ENCODE measurements at places on chromosomes 4 and X.

- no peak for DNase-seq
Measured at GRCh38 chr4:55866290-55866907, 13.0 kb downstream of the EXOC1 start.

DNA sequence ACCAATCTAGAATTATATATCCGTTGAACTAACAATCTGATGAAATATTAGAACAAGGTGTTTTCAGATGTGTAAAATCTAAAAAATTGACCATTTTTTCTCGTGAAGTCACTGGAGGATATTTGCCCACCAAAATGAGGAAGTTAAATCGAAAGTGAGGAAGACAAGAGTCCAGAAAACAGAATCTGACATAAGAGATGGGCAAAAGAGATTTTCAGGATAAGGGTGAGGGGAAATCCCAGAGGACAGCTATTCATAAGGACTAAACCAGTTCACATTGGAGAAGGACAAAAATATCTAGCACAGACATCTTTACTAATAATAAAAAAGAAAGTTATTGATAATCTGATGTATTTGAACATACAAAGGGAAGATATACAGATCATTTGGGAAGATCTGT is 18.7 kb upstream of the ALG13 start:
- no peak for DNase-seq

- DNase-seq, result no peak
Measured at GRCh38 chrX:53281321-53281822, at the start of gene IQSEC2. TSS of gene IQSEC2 (minus strand) at chrX:53281584.

DNA sequence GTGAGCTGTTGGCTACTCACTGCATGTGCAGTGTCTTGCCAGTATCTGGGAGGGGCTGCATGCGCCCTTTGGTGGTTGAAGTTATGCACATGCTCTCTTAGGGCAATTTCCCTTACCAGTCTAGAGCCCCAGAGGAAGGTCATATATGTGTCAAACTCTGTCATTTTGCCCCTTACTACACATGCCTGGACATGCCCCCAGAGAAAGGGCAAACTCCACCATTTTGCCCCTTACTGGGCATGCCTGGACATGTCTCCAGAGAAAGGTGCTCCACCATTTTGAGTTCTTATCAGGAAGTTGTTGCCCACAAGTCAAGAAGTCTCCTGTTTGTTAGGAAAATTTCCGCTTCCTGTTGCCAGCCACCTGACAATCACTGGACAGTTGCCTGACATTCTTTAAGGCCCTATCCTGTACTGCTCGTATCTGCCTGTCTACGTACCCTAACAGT is 56.4 kb upstream of the PLAC8 start:
- no peak for DNase-seq

GRCh38 chrX:154735695-154736393 is 15.0 kb downstream of the GAB3 start:
- DNase-seq, result no peak

DNA sequence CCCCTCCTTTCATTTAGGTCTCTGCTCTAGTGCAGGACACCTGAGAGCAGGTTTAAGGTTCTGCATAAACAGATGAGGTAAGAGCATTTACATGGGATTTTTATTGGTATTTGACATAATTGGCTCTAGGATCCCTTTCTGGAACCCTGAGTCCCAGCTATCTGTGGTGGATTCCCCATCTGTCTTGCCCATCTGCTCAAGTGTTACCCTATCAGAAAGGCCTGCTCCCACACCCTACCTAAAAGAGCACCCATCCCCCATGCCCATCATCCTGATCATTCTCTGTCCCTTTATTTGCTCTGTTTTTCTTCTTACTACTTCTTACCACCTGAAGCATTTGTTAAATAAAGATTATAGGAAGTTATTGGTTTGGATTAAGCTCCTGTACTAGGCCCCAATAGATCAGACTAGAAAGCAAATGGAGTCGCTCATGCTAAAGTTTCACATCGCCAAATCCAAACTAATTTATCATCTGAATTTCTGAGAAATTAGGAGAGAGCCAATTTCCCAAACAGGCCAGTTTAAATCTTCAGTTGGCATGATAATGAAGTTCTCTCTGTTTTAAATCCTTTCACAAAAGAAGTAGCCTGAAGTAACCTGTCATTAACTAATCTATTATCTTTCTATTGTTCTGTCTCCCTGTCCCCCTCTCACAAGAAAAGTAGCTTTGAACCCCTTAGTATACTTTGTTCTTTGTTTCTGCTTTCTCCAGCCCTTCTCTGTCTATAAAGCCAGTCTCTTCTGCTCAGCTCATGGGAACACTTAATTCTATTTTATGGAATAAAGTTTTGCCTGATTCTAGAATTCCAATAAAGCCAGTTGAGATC is 178.6 kb downstream of the ZNF674 start:
- DNase-seq, result no peak

DNA sequence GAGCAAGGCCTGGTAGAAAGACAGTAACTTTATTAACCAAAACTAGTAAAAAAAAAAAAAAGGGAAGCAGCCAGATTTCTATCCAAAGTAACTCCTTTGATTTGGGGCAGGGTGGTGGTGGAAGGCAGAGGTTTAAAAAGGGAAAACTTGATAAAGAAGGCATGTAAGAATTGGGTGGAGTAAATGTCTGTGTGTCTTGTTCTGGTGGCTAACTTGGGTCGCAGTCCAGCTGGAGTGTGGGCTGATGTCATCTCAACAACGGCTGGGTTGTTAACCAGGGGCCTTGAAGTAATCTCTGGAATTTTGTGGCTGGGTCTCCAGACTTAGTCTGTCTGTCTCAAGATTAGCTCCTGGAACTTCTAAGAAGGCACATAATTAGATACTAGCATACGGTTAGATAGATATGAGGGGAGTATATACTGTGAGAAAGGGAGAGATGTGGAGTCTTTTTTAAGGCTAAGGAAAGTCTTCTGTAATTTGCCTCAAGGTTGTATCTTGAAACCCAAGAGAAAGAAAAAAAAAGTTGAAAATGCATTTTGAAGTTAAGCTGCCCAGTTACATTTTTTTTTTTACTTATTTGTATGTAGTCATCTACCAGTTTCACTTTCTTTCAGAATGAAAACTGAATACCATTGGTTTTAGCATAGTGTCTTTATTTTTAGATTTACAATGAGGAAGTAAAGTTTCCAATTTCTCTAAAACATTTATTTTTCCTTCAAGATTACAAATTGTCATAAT is 48.3 kb downstream of the MTHFD2L start:
- DNase-seq, result no peak

GRCh38 chr4:145066063-145066501 is 31.9 kb downstream of the ANAPC10 start:
- no peak for DNase-seq

DNA sequence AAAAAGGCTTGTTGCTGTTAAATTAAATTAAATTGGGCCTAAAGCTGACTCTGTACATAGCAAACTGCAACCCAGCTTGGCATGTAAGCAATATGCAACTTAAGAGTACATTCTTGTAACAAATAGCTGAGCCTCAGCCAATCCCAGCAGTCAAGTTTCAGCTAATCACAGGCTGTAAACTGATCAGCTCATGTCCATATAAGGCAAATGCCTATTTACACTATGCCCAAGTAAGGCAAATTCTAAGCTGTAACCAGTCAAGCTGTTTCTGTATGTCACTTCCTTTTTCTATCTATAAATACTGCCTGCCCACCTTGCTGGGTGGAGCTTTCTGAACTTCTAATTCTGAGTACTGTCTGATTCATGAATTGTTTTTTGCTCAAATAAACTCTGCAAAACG is 429.1 kb upstream of the FTHL17 start:
- no peak for DNase-seq

DNA sequence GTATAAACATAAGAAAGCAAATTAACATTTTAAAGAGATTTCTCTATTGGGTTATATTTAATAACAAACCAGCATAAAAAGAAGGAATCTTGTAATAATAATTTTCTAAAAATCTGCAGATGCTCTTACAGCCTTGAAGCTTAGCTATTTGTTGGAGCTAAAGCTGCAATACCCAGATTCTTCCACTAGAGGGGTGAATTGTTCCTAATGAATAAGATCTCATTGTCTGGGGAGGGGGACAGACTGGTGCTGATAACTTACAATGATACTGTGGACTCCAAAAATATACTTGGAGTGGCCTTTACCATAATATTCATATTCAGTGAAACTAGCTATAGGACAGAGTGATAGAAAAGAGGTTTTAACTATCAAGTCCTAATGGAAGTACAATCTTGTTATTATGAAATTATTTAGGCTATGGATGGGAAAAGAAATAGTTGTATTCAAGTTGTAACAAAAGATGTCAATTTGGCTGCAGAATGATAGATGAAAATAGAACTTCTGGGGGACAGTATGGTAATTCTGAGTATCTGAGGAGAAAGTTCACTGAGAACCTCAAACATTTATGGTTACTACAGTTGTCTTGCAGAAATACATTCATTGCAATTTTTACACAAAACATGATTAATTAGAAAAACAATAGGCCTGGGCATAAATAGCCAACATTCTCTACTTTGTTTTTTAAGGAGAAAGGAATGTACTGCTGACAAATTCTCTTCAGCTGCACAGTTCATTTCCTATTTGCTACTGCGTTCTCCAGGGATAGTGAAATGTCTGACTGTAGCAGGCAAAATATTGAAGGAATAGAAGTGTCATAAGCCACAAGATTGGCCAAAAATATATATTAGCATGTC is 443.3 kb downstream of the GBA3 start:
- no peak for DNase-seq

DNA sequence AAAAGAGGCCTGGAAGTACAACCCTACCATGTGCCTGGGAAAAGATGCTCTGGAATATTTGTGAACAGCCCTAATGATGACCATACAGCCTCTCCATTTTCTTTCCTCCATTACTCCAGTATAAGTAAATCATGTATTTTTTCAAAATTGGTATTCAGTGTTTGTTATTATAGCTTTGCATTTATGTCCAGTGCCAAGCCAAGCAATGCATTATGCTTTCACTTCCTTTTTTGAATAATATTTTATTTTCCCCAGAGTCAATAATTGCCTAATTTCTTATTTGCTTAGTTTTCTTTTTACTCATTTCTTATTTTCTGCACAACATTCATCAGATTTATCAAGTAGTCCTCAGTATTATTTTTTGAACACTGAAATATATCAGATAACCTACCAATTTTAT is 49.3 kb upstream of the EOLA2 start:
- no peak for DNase-seq

DNA sequence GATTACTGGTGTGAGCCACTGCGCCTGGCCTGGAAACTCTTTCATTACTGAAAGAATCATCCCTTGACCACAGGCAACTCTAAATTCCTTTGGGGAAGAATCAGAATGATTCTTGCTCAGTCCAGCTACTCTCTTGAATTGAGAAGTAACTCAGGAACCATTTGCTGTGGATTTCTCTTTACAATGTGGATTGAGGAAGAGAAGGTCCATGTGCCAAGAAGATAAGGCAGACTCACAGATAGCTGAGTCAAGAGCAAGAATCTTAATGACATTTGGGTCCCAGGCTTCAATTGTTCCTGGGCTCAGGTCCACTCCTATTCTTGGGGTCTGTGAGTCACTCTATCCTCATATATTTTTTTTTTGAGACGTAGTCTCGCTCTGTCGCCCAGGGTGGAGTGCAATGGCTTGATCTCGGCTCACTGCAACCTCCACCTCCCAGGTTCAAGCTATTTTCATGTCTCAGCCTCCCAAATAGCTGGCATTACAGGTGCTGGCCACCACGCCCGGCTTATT is 6.2 kb upstream of the MGARP start:
- no peak for DNase-seq

GRCh38 chr4:1318488-1319213 is 28.4 kb upstream of the UVSSA start:
- DNase-seq, result no peak

DNA sequence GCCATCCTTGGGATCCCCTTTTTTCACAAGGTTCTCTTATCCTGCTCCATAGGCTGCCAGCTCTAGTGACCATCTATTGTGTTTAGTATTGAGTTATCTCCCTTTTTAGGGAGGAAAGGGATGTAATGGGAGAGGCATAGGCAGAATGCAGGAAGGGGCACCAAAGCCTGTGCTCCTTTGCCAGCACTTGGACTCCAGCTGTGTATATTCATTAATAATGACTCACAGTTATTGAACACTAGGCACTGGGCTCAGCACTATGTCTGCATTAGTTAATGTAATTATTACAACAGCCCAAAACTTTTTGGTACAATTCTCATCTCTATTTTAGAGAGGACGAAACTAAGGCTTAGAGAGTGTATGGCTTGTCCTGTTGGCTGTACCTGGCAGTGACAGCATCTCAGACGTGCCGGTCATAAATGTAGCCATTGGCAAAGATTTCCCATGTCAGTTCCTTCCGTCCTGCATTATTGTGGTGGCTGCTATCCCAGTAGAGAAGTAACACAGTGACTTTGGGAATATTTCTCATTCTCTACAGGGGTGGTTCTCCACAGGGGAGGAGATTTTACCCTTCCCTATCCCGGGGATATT is 90.3 kb downstream of the AFF1 start:
- DNase-seq, result no peak

- DNase-seq, result no peak
Measured at GRCh38 chrX:9555354-9555753, 90.5 kb downstream of the TBL1X start.

- DNase-seq, result no peak
Measured at GRCh38 chrX:9442056-9442455, 22.8 kb upstream of the TBL1X start.

GRCh38 chr4:93865650-93866049 is 37.1 kb downstream of the ATOH1 start:
- no peak for DNase-seq

DNA sequence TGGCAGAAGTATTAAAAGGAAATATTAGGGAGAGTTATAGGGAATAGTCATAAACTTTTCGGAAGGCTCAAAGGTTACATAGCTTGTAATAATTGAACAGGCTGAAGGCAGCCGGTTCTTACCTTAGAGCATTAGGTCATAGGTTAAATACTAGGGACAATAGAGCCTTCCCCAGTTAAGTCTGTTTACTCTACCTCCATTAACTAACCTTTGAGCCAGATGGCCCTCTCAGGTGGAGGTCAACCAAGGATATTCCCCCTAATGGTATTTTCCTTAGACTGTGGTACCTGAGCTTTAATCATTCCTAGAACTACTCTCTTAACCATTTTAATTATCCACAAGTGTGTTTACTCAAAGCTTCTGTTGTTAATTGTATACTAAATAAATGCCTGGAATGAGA is 920.9 kb upstream of the PABPC4L start:
- no peak for DNase-seq

- DNase-seq, result no peak
Measured at GRCh38 chrX:50718776-50719175, 95.2 kb downstream of the SHROOM4 start.

GRCh38 chrX:10054396-10054795 is 87.2 kb downstream of the CLDN34 start:
- no peak for DNase-seq

GRCh38 chr4:183960046-183960420 is 54.9 kb downstream of the STOX2 start:
- no peak for DNase-seq

DNA sequence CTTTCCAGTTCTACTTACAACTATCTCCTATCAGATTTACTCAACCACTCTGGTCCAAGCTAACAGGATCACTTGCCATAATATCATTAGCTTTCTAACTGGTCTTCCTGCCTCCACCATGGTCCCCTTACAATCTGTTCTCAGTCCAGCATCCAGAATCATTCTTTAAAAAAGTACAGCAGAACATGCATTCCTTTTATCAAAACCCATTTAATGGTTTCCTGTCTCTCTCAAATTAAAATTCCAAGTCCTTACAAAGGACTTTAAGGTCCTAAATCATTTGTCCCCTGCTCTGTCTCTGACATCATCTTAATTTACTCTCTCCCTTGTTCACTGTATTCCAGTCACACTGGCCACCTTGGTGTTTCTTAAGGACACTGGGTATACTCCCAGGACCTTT is 104.6 kb downstream of the REELD1 start:
- no peak for DNase-seq
